ENCODE measurements at places on chromosomes 2 and 18. TPM values are rescaled to one million over a fixed set of nuclear protein-coding genes. Genes with fewer than 3 reads are reported as not detected.

DNA sequence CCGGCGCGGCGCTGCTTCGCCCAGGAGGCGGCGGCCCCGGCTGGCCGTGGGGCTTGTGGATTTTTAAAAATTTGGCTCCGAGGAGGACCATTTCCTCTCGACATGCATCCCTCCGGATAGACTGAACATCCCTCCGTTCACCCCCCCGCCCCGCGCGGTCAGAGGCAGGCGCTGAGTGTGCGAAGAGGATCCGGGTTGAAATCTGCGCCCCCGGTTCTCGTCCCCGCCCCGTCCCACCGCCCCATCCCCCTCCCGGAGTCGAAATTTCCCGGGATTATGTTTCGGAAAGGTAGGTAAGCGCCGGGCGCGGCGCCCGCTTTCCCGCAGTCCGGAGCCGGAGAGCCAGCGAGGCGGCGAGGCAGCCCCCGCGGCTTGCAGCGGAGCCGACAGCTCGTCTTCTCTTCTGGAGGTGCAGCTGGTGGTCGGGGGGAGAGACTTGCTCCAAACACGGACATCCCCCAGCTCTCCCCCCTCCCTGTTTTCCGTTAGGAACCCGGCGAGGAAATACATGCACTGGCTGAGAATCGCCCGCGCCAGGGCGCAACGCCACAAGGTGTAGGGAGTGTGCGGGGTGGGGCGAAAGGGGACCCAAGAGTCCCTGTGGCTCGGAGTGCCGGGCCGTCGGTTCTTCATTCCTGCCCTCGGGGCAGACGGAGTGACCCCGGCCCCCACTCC, at the start of gene PRKCE:
TSS of gene PRKCE (plus strand) at position 261 of the 675 bp plus-strand sequence.
- H3K36me3 ChIP-seq = no peaks in the 10 kb centered on the region
- H3K27me3 ChIP-seq = no peaks in the 10 kb centered on the region
- DNase-seq = no peak
- peak within 1 kb of the TSS; percentile 73 for H3K27ac ChIP-seq
- peaks cover 14% of the 10 kb centered on the region for H3K4me1 ChIP-seq

DNA sequence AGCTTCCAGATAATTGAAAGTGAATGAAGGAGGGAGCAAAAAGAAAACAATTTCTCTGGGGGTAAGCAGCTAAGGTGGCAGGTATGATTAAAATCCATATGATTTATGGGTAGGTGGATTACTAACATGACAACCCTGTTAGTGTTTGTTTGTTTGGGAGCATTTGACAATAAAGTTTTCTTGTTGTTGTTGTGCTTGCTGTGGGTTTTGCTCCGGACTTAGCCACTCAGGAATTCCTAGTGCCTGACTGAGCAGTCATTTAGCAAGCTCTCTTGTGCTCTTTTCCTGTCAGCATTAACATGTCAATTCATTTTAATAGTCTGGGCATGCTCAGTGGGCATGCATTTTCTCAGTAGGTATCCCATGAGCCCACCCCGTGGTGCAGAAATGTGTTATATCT, 674.8 kb upstream of the ZEB2 start:
- no peaks in the 10 kb centered on the region for H3K27me3 ChIP-seq
- H3K4me3 ChIP-seq = no peak overlapping the region
- H3K4me1 ChIP-seq = no peaks in the 10 kb centered on the region
- no peak for DNase-seq
- no peak overlapping the region for H3K27ac ChIP-seq
- no peaks in the 10 kb centered on the region for H3K36me3 ChIP-seq

GRCh38 chr2:109209941-109210340, 80.9 kb downstream of the SH3RF3 start:
- no peak overlapping the region for H3K27ac ChIP-seq
- H3K4me3 ChIP-seq = no peak overlapping the region
- no peaks in the 10 kb centered on the region for H3K36me3 ChIP-seq
- H3K27me3 ChIP-seq = no peaks in the 10 kb centered on the region

LIMS2 gene
- total RNA-seq = 14.8 TPM

- no peak overlapping the region for H3K4me3 ChIP-seq
- peak; percentile 58 for DNase-seq
- H3K36me3 ChIP-seq = no peaks in the 10 kb centered on the region
These were observed 101.0 kb downstream of the GPD2 start for GRCh38 chr2:156537141-156537540.

GRCh38 chr2:133682347-133682746, 114.1 kb upstream of the NCKAP5 start:
- DNase-seq = no peak
- no peak overlapping the region for H3K27ac ChIP-seq
- no peaks in the 10 kb centered on the region for H3K36me3 ChIP-seq
- peaks cover under 1% of the 10 kb centered on the region for H3K4me1 ChIP-seq
- peaks cover 13% of the 10 kb centered on the region for H3K27me3 ChIP-seq

CAVIN2 gene
- 1.8 TPM for total RNA-seq

NGEF gene
- 4.7 TPM for total RNA-seq

DNA sequence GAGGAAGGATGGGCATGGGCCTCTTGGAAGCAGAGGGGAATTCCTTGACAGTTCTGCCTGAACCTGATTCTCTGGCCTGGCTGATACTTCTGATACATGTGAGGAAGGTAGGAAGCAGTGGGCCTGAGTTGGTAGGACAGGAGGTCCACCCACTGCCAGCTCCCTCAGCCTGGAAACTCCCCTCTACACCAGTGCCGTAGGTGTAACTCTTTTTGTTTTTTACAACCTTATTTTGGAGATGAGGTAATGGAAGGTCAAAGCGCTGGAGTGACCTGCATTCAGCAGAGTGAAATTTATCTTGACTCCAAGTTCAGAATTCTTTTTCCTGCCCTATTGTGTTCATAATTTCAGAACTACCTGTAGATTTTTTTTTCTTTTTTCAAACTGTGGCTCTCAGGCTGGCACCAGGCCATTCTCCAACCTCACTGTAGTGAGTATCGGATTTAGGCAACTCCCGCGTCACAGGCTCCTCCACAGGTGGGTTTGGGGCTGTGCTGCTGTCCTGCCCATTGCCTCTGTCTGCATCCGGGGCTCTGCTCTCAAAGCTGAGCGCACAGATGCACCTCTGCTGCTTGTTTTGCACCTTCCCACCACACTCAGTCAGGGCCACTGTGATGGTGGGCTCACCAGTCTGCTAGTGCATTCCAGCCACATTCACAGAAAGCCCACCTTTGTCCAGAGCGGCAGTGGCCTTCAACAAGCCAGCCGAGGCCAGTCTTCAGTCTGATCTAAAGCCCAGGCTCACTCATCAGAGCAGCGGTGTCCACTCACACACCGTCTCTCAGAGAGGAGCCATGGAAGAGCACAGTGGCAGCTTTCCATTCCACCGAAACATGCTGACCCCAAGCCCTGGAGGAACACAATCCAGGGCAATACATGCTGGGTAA, 87.2 kb downstream of the UXS1 start:
- H3K36me3 ChIP-seq = peaks cover 3% of the 10 kb centered on the region
- H3K4me3 ChIP-seq = no peak overlapping the region
- H3K27ac ChIP-seq = no peak overlapping the region
- peaks cover 4% of the 10 kb centered on the region for H3K4me1 ChIP-seq
- no peaks in the 10 kb centered on the region for H3K27me3 ChIP-seq

- H3K36me3 ChIP-seq = no peaks in the 10 kb centered on the region
- H3K4me3 ChIP-seq = no peak overlapping the region
- no peaks in the 10 kb centered on the region for H3K4me1 ChIP-seq
These were observed 19.3 kb upstream of the COPS8 start for GRCh38 chr2:237066396-237066795.

- H3K27ac ChIP-seq = no peak overlapping the region
- no peak overlapping the region for H3K4me3 ChIP-seq
- no peaks in the 10 kb centered on the region for H3K4me1 ChIP-seq
- peak; percentile 59 for DNase-seq
- H3K27me3 ChIP-seq = no peaks in the 10 kb centered on the region
These were observed 37.9 kb downstream of the CCDC150 start for GRCh38 chr2:196677404-196677803.

All from osteoblast (primary cell).